ENCODE measurements at places on chromosomes 4 and X. TPM values are rescaled to one million over a fixed set of nuclear protein-coding genes. Genes with fewer than 3 reads are reported as not detected.

GRCh38 chr4:149065753-149066152, 623.5 kb upstream of the NR3C2 start:
- no peak for DNase-seq

DNA sequence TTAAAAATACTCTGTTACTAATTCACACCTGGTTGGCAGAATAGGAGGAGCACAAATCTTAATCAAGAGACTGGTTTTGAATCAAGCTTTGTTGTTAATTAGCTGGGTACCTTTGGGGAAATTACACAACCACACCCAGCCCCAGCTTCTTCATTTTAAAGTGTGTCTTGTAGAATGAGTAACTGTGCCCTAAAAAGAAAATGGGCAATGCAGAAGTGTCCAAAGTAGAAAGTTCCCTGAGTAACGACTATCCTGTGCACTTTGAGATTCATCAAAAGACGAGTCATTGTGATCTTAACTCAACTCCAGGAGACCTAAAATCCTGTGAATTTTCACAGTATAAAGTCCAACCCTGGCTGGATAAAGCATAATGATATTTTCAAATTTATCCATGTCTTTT, 792.3 kb upstream of the HS3ST1 start:
- DNase-seq = no peak

GRCh38 chr4:52612341-52612740, 46.8 kb downstream of the USP46 start:
- no peak for DNase-seq

DNA sequence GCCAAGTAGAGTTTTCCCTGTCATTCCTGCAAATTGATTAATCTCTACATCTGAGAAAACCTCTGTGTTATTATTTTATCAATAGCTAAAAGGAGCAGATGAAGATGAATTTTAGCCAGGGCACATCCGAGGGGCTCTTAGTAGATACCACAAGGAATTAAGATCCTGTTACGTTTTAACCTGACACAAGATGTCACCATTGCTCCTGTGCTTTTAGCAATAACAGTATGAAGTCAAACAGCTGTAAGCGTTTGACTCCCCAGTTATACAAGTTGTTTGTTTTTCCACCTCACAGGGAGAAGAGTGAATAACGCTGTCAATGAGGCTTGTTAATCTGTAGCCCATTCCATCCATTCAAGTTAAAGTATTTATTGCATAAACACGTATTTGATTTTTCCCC, 76.0 kb upstream of the AP1S2 start:
- DNase-seq = no peak

DNA sequence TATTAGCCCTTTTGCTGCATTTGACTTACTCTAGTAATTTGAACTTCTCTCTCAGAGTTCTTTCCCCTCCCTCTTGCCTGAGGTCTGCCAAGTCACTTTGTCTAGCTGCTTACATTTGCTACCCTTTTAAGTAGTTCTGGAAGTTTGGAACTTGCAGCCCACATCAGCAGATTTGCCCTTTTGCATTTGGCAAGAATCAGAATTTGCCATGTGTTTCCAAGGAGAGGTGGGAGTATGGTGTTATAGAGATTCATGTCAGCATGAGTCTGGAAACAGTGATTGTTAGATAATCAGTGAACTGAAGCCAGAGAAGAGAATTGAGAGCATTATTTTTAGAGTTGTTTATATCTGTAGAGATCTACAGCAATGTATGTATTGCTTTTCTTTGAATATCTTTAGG, 52.1 kb downstream of the KLHL34 start:
- no peak for DNase-seq

DNA sequence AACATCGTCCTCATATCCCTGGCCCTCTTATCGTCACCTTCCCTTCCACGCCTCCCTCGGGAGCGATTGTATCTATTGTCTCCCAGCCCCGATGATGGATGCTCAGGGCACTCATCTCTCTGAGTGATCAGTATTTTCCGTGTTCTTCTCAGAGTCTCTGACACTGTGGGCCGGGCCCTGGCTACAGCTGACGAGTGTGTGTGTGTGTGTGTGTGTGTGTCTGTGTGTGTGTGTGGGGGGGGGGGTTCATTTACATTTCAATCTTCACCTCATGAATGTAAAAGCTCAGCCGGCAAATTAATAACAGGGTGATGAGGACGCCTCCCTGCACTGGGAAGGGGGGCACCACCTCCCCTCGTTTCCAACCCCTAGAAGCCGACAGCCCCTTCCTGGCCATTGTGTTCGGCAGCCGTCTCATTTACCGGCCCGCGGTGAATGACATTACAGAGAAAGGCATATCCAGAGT, 159.5 kb downstream of the SHOX start:
- no peak for DNase-seq

DNA sequence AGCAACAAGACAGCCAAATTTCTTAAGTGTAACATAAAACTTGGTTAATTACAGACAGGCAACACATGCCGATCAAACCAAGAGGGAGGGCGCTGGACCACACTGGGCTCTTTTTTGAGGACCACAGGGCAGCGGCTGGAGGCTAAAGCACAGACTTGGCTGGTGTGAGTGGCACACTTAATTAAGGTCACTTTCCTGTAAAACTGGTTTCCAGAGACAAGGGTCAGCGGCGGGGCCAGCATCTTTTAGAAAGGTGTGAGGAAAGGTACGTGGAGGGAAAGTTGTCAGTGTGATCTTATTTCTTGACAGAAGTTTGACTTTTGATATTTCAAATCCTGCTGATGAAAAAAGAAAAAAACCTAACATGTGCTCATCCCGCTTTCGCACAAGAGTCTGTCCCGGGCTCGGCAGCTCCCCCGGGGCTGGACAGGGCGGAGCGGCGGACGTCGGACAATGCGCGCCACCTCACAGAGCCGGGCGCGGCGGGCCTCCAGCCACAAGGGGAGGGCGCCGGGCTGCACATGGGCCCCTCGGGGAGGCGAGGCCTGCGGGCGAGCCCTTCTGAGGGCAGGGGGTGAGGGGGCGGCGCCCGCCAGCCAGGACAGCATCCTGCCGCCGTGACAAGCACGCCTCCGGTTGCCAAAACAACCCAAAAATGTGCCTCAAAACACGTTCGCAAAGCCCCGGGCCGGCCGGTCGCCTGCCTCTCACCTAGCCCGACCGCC, 660 bp upstream of the HSPA4L start:
- peak; percentile 66 for DNase-seq

DNA sequence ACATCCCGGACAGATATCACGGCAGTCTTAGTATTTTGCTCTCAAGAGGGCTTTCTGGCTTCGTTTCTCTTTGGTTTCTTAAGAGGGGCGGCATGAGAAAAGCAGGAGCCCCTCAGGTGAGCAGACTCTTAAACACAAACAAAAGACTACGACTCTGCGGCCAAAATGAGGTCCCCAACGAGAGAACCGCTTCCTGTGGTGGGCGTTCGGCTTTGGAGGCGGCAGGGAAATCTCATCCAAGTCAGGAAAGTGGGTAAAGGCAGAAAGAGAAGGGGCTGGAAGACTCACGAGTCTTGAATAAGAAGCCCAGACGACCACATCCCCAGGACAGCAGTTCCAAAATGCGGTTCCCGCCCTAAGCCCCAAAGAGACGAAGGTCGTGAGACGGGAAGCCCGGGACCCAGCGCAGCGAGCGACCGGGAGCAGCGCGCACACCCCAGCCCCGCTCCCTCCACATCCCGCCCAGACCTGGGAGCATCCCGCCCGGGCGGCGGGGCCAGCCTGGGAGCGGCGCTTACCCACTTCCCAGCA, 409 bp downstream of the UGDH start:
- DNase-seq = peak; percentile 65

DNA sequence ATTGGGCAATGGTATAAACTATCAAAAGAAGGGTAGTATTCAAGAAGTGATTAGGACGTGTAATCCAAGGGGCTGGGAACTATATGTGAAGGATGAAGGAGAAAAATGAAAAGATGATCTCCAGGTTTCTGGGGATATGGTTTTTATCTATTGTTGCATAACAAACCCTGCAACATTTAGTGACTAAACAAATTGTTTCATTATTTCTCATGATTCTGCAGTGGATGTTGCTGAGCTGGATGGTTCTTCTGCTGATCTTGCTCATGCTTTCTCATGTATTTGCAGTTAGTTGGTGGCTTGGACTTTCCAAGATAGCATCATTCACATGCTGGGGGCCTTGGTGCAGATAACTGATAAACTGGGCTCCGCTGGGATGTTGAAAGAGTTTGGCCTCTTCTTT, 29.1 kb downstream of the PHOX2B start:
- DNase-seq = no peak

DNA sequence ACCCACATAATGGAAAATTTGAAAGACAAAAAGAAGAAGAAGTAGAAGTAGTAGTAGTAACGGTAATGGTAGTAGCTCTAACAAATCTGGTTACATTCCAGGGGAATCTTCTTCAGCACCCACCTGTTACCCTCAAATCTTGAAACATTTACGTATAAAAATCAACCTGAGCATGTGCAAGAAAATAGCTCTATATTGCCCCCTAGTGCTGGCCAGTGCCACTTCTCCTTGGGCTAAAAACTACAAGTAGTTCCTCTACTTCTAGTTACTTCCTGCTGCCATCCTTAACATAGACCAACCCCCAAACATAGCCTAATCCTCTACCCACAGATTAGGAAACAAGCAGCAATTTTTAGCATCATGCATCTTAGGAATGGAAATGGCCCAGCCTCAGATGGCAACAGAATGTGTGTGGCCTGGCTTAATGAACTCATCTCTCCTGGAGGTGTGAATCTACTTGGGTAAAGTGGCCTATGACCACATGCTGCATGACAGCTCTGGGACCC, 3.1 kb downstream of the PDGFC start:
- peak; percentile 52 for DNase-seq

DNA sequence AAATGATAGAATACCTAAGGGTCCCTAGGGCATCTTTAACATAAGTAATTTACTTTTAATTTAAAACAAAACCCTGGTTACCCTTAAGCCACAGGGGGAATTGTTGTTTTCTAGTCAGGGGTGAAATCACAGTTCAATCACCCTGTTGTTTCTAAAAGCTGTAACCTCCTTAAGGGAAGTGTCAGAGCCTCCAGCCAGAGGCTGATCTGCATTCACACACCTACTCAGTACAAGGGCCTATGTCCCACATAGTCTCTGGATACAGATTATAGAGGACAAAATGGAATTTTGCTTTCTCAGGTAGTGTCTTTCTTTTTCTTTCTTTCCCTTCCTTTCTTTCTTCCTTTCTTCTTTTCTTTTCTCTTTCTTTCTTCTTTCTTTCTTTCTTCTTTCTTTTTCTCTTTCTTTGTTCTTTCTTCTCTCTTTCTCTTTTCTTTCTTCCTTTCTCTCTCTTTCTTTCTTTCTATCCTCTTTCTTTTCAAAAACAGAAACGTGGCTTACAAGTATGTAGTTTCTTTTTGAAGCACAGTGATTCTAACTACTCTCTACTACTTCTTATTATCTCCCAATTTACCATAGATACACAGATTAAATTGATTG, 31.1 kb upstream of the BMPR1B start:
- no peak for DNase-seq

- no peak for DNase-seq
Observed at GRCh38 chrX:43513085-43513484, 143.0 kb upstream of the MAOA start.

GRCh38 chrX:24661292-24661691, 14.1 kb upstream of the PCYT1B start:
- no peak for DNase-seq

DNA sequence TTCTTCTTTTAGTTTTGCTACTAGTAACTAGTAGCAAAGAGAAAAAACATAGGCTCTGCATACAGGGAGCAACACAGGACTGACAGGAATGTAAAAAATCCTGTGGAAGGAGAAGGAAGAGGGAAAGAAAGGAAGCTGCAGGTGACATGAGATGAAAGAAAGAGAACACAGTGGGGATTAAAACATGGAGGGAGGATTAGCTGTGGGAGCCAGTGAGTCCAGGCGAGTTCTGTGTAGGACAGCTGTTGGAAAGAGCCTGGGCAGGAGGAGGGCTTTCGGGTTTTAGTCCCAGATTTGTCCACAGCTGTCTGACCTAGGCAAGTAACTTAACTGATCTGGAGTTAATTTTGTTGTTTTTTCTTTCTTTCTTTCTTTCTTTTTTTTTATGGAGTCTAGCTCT, 21.6 kb downstream of the CCNG2 start:
- DNase-seq = no peak

- DNase-seq = no peak
Observed at GRCh38 chr4:156929386-156930105, 42.1 kb downstream of the PDGFC start.

- DNase-seq = no peak
Observed at GRCh38 chrX:20173856-20174255, 32.2 kb upstream of the EIF1AX start.

GRCh38 chr4:150215601-150216000, 137.4 kb downstream of the DCLK2 start:
- DNase-seq = no peak

DNA sequence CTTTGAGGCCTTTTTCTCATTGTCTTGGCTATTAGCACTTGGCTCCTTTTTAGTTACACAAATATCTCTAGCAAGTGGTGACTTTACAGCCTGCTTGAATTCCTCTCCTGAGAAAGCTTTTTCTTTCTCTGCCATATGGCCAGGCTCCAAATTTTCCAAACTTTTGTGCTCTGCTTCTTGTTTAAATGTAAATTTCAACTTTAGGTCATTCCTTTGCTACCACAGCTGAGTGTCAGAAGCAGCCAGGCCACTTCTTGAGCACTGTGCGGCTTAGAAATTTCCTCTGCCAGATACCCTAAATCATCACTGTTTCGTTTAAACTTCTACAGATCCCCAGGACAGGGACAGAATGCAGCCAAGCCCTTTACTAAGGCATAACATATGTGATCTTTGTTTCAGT, 222.4 kb downstream of the FBXO8 start:
- no peak for DNase-seq

CASP3 gene
- 100 TPM for total RNA-seq

SERTM2 gene
- not detected for total RNA-seq

STK32B gene
- not detected for total RNA-seq

OTC gene
- total RNA-seq = not detected

CENPVL2 gene
- not detected for total RNA-seq

TMSB15C gene
- 3.9 TPM for total RNA-seq

NOX1 gene
- not detected for total RNA-seq

PDGFC gene
- total RNA-seq = not detected

NUDT6 gene
- total RNA-seq = 4.4 TPM

PLS3 gene
- 2.2 TPM for total RNA-seq
